ENCODE measurements at places on chromosomes 11 and 22. TPM values are rescaled to one million over a fixed set of nuclear protein-coding genes. Genes with fewer than 3 reads are reported as not detected.

DNA sequence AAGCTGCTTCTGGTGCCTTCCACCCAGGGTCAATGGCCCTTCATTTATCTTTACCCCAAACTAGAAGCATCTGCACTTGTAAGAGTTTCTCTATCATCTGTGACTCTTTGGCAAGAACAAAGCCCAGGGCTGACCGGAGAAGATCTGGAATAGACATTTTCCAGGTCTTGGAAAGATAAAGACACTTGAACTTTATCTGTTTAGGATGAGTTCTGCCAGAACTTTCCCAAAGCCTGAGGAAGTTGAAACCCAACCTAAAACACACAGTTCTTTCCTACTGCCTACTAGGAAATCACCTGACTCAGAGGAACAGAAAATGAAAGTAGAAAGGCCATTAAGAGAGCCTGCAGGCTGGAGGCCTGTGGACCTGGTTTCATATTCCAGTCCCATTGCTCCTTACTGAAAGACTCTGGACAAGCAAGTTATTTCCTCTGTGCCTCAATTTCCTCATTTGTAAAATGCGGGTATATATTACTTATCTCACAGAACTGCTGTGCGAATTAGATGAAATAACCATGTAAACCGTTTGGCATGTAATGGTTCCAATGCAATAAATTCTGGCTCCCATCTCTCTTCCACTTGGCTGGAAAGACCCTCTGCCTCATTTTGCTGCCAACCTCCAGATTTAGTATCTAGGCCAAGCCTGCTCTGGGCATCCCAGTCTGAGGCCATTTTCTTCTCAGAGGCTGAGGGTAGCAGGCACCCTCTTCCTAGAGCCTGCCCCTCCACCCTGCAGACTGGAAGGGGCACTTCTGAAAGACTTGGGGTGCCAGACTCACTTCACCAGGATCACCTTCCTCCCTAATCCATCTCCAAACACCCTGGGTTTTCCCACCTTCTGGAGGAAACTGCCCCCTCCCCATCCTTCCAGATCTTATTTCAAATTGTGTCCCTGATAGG is 1.2 kb downstream of the UBE2L6 start:
- no peak for DNase-seq

GRCh38 chr11:96708219-96708878 is 318.5 kb downstream of the JRKL start:
- no peak for DNase-seq

- DNase-seq = no peak
Observed at GRCh38 chr11:78373689-78374088, 43.9 kb downstream of the GAB2 start.

GRCh38 chr11:133559382-133559781 is 27.1 kb upstream of the OPCML start:
- no peak for DNase-seq

- DNase-seq = no peak
Observed at GRCh38 chr22:47116426-47117341, 354.2 kb downstream of the TBC1D22A start.

DNA sequence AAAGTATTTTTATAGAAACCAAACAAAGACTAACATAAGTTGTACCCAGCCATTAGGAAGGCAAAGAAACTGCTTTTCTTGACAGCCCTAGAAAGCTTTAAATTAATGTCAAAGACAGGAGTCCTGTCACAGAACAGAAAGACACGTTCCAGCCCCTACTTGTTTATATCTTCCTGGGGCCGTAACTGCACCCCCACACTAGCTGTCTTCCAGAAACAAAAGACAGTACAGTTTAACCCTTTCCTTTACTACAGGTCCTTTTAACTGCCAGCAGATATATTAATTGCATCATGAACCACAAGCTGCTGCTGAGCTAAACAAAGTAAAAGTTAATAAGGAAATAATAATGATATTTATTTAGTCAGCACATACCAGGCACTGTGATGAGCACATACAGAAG is 20.3 kb upstream of the CFAP300 start:
- DNase-seq = no peak

DNA sequence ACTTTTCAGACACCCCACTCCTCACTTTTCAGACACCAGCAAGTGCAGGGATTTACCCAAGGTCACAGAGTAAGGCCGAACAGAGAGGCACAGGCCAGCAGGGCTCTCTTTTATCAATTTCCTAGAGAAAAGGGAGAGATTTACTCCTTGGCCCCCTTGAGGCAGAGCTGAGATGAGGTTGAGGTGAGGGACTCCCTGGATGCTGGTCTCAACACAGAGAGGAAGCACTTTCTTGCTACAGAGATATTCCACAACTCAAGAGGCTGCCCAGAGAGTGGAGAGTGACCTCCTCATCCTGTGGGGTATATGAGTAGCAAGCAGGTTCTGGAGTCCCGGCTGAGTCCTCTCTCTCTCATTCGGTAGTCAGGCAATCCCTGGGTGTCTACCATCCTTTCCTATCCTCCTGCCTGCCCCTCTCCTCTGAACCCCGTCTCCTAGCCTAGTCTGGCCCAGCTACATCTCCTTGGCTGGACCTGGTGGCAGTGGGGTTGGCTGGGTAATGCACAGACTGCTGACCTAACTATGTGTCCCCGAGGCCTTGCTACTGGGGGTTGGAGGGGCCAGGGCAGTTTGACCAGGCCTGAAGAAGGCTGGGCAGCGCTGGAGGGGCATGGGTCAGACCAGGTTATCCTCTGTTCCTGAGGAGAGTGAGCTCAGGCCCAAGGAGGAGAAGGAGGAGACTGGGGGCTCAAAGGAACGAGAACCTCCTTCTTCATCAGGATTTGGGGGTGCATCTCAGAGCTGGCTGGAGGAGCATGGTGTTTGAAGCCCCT is 1.8 kb upstream of the ARHGEF17 start:
- DNase-seq = no peak

GRCh38 chr22:23749841-23750301 is 1.0 kb downstream of the ZNF70 start:
- DNase-seq = no peak

DNA sequence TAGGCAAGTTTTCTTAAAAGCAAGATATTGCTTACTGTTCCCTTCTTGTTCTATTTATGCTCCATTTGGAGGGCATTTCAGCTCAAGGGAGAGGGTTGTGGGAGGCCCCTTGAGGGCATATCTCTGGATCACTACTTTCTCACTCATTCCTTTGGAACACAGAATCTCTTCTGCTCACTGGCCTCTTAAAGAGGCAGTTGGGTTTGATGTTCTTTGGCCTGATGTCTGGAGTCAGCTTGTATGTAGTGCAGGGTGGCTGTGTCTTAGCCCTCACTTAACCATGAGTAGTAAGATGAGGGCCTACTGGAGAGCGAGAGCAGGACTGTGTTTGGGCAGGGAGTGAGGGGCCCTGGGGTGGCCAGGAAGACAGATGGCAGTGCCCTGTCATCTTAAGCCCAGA is 3.6 kb downstream of the INCENP start:
- no peak for DNase-seq

- no peak for DNase-seq
Observed at GRCh38 chr22:44461614-44462013, 36.4 kb downstream of the RTL6 start.

DNA sequence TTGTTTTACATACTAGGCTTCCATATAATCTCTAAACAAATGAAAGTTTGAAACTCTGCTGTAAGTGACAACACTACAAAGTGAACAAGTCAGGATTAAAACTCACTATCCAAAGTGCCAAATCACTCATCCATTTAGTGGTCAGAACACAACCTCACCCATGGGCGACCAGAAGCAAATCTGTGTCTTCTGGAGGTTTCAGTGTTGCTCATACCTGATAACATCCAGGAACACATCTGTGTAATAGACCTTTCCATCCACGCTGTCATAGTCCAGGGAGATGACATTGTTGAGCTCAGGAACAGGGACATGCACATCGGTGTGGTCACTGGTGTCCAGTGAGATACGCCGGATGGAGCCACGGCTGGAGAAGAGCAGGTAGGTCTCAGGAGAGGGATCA is 28.5 kb upstream of the CKAP5 start:
- DNase-seq = no peak

DNA sequence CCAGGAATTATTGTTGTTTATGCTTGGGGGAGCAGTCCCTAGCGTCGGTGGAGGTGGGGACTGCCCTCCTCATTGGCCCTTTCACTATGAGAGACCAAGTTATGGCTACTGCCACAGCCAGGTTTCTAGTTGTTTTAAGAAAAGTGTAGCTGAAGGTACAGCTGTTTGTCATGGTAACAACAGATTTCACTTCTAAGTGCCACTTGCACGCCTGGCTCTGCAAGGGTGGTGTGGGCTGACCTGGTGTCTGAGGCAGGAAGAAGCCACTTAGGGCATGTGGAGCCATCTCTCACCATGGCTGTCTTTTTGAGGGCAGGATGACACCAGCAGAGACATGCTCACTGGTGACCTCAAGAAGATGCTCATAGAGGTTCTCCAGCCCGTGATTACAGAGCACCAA is 46.3 kb upstream of the MPEG1 start:
- DNase-seq = no peak

- DNase-seq = no peak
Observed at GRCh38 chr22:46795845-46796565, 33.6 kb downstream of the TBC1D22A start.

DNA sequence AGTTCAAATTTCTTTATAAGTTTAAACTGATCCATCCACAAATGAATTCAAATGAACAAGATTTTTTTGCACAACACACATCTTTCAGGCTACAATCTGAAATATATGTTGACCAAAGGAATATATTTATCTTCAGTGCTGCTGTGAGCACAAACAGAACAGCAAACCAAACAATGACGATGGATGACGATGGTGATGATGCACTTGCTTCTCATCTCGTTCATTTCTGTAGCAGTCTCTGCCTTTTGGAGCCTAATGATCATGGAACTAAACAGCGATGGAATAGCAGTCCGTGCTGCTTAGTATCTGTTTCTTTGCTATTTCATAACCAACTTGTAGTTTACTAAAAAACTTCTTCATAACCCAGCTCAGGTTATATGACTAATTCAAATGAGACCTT is 220.7 kb upstream of the BLID start:
- no peak for DNase-seq

GRCh38 chr22:18126606-18127005 is 16.0 kb downstream of the TUBA8 start:
- DNase-seq = no peak

- DNase-seq = no peak
Observed at GRCh38 chr11:116334596-116334995, 438.2 kb downstream of the BUD13 start.

DNA sequence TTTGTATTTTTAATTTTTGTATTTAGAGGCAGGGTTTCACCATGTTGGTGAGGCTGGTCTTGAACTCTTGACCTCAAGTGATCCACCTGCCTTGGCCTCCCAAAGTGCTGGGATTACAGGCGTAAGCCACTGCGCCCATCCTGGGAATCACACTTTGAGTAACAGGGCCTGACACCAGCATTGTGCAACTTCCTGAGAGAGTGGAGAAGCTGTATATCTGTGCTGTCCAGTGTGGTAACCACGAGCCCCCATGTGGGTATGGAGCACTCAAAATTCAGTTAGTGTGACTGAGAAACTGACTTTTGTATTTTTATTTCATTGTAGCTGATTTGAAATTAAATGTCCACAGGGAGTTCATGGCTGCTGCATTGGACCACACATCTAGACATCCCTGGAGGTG is 36.2 kb downstream of the MPPED1 start:
- DNase-seq = no peak

- no peak for DNase-seq
Observed at GRCh38 chr22:29043906-29044575, 17.6 kb downstream of the C22orf31 start.

DNA sequence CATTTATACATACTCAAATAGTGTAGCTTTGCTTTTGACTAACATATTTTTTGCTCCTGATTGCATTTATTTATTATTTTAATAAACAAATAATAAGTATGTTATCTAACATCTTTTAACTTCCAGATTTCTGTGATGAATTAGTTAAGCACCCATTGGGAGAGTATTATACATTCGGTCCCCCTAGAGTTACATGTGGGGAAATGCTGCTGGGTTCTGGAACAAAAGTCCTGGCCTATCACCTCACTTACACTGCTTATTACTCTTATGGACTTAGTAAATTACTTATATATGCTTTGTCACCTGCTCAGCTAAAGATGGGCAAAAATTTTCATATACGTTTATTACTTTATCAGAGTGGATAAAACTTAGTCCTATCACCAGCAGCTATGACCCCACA is 1163.0 kb downstream of the FAM181B start:
- DNase-seq = no peak

DNA sequence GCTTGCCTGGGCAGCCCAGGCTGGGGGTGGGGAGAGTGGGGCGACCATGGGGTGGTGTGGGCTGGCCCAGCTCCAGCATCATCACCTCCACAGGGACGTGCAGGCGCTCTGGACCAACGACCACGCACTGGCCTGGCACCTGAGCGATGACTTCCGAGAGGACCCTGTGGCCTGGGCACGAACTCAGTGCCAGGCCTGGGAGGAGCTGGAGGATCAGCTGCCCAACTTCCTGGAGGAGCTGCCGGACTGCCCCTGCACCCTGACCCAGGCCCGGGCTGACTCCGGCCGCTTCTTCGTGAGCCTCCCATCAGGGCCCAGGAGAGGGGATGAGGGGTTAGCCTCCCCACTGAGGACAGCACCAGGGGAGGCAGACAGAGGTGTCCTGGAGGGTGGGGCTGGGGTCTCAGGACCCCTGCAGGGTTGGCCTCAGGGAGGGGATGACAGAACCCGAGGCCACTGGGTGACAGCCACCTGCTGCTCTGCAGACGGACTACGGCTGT is 3.8 kb downstream of the SUSD2 start:
- no peak for DNase-seq

- DNase-seq = no peak
Observed at GRCh38 chr22:42648368-42649245, 585 bp downstream of the CYB5R3 start.

DNA sequence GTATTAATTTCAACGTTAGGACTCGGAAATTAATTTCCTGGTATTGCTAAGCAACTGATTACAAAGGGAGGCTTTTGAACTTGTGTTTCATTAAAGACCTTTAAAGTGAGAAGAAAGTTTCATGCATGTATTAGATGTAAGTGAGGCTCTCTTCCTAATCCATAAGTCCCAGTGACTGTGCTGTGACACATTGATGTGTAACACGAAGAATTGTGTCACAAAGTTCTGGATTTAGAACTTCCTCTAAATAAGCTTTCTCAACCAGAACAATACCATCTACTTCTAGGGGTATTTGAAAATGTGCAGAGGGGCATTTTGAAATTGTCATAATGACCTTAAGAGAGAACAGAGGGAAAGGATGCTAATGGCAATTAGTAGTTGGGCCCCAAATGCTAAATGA is 14.4 kb downstream of the DCUN1D5 start:
- DNase-seq = no peak

- DNase-seq = no peak
Observed at GRCh38 chr11:110077831-110078325, 15.3 kb upstream of the ZC3H12C start.

GRCh38 chr11:64489831-64490441 is 101.1 kb upstream of the SLC22A12 start:
- peak; percentile 60 for DNase-seq

GRCh38 chr11:88474655-88475054 is 137.1 kb upstream of the CTSC start:
- no peak for DNase-seq

The CCDC87 gene
- total RNA-seq = 0.57 TPM

The PHOX2A gene
- total RNA-seq = not detected

The C11orf65 gene
- total RNA-seq = 0.90 TPM

The MS4A3 gene
- total RNA-seq = not detected

The CERK gene
- 47.1 TPM for total RNA-seq

The SSH3 gene
- 23.5 TPM for total RNA-seq

The ANO9 gene
- not detected for total RNA-seq

The MISFA gene
- total RNA-seq = 13.4 TPM

The ISX gene
- total RNA-seq = not detected

The CATSPER1 gene
- not detected for total RNA-seq

The B3GAT1 gene
- 324 TPM for total RNA-seq
